ENCODE measurements at places on chromosomes 5 and 9.

- DNase-seq = no peak
These were observed 1.4 kb upstream of the GABRB2 start for GRCh38 chr5:161547738-161548486.

DNA sequence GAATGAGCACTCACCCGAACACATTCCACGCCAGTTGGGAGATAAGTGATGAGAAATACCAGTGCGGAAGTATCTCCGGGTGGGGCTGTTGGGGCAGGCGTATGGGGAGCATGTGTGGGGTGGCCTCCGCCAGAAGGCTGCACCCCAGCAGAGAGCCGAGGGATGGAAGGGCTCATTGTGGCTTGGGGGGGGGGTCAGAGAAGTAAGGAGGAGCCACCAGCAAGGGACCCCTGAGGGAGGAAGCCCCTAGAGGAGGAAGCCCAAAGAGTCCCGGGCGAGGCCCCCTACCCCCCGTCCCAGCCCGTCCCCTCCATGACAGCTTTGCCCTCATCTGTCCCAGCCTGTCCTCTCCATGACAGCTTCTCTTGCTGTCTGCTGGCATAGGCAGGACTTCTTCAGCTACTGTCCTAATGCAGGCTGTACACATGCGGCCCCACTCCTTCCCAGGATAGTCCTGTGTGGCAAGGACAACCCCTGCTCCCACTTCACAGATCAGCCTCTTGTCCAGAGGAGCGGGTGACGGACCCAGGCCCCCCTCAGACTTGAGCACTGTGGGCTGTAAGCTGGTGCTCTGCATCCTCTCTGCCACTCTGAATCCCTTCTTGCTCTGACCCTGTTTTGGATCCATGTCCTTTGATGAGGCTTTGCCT, 239.6 kb downstream of the CACNA1B start:
- DNase-seq = no peak

GRCh38 chr5:134110382-134110781, 4.1 kb upstream of the TCF7 start:
- DNase-seq = peak; percentile 47

GRCh38 chr5:41406424-41406823, 104.0 kb downstream of the PLCXD3 start:
- no peak for DNase-seq

GRCh38 chr5:54889826-54890225, 95.6 kb downstream of the ESM1 start:
- no peak for DNase-seq

DNA sequence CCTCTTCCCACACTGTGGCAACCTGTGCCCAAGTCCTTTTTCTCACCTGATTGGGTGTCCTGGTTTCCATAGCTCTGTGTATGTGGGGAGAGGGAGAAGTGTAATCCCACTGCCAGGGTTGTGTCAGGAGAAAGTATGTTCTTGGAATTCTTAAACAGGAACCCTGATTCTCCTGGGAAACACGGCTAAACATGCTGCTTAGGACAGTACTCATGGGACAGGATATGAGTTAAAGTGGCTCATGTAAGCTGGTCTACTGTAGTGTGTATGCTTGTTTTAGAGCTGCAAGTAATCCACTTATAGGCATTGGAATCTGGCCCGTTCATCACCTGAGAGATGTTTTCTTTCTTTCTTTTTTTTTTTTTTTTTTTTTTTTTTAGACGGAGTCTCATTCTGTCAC, 23.9 kb downstream of the ARHGEF28 start:
- no peak for DNase-seq

- DNase-seq = no peak
These were observed 21.5 kb upstream of the FCN1 start for GRCh38 chr9:134939080-134939733.

DNA sequence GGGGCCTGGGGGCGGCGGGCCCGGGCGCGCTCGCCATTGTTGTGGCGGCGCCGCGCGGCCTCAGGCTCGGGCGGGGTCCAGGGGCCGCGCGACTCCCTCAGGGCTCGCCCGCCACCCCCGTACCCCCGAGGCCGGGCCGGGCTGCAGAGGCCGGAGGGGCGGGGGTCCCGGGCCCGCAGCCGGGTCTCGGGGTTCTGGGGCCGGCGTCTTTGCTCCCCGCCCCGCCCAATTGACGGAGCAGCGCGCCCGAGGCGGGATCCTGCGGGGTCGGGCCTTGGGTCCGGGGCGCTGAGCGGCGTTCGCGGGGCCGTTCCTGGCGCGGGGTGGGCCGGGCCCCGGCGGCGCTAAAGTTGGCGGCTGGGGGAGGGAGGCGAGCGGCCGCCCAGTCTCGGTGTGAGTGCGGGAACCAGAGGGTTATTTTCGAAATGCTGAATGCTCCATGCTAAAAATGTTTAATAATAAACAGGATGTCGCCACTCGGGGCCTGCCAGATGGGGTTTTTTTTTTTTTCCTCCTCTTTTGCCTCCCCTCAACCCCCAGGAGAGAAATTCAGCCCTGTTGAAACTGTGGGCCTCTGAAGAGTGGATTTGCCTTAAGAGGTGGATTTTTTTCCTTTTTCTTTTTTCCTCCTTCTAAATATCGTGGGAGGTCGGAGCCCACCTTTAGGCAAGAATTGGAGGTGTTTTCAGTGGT, 724 bp downstream of the PRRC2B start:
- DNase-seq = peak; percentile 34

DNA sequence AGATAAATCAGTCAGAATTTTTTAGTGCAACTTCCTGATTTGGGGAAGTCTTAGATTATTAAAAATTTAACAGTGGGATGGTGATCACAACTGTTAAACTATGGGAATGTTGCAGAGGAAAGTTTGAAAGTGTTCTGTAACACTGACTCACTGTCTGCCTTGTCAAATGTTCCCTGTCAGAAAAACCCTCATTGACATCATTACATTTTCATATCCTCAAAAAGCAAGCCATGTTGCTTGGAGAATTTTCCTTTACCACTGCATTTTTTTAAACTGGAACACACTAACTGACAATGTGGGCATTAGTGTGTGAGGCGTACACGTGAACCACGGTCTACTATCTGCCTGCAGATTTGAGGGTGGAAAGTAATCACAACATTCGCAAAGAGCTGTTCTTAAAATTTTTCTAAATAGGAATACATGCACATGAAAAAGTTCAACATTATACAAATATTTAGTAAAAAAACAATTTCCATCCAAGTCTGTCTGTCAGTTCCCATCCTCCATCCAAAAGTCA, 28.6 kb upstream of the IL7R start:
- no peak for DNase-seq

DNA sequence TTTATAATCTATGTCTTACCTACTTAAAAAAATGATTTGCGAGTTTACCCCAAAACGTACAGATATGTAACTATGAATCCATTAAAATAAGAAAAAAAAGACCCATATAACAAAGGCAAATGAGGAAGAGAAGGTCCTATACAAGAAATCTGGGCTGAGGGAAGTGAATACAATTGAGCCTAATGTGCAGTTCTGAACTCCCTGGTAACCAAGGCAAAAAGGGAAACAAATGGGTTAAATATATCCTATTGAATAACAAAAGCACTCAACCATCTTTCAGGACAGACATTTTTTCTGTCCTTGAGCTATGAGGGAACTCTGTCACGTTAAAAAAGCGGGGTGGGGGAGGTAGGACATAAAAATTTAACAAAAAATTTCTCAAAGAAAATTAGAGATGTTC, 78.6 kb downstream of the PTPN3 start:
- DNase-seq = no peak

DNA sequence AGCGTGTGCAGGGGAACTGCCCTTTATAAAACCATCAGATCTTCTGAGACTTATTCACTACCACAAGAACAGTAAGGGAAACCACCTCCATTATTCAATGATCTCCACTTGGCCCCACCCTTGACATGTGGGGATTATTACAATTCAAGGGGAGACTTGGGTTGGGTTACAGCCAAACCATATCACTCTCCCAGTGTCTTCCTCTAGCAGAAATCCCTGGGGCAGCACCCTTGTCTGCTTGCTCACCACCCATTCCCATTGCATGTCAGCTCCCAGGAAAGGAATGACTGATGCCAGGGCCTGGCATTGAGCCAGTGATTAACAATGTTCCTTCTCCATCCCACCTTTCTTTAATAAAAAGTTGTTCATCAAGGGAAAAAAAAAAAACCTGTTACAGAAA, 199.0 kb downstream of the IRX1 start:
- no peak for DNase-seq

DNA sequence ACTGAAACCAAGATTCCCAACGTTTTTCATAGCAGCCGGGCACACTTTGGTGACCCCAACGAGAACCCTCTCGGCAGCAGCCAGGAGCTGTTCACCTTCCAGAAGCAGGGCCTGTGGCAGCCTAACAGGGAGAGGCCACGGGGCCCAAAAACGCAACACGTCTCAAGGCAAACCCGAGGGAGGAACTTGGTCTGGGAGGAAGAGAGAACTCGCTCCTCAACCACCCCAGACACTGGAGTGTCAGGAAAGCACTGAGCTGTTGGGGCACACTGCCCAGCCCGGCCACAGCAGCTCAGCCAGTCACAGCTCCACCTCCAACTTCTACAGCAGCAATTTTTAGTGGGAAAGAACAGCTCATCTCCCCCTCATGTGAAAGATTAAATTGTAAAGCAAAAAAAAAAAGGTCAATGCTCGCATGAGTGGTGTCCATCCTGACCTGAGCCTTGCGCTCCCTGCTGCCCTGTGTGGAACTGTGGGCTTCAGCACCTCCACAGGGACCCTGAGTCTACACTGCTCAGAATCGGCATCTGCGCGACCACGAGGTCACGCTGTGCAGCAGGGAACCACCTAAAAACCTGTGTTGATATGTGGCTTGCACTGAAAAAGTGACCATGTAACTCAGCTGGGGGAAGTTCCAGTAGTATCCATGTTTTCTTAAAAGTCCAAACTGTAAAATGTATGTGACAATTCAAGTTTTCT, 55.0 kb downstream of the IPPK start:
- DNase-seq = no peak

GRCh38 chr9:135242406-135242805, 154.9 kb downstream of the OLFM1 start:
- no peak for DNase-seq

DNA sequence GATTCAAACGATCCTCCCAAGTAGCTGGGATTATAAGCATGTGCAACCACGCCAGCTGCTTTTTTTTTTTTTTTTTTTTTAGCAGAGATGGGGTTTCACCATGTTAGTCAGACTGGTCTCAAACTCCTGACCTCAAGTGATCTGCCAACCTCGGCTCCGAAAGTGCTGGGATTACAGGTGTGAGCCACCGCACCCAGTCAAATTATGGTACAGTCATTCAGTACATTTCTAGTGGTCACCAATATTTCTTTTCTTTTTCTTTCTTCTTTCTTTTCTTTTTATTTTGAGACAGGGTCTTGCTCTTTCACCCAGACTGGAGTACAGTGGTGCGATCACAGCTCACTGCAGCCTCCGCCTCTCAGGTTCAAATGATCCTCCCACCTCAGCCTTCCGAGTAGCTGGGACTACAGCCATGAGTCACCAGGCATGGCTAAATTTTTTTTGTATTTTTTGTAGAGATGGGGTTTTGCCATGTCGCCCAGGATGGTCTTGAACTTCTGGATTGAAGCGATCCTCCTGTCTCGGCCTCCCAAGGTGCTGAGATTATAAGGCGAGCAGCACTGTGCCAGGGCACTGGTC, 25.4 kb upstream of the DCP2 start:
- DNase-seq = no peak

GRCh38 chr5:123700624-123701287, 188.8 kb downstream of the CSNK1G3 start:
- no peak for DNase-seq

DNA sequence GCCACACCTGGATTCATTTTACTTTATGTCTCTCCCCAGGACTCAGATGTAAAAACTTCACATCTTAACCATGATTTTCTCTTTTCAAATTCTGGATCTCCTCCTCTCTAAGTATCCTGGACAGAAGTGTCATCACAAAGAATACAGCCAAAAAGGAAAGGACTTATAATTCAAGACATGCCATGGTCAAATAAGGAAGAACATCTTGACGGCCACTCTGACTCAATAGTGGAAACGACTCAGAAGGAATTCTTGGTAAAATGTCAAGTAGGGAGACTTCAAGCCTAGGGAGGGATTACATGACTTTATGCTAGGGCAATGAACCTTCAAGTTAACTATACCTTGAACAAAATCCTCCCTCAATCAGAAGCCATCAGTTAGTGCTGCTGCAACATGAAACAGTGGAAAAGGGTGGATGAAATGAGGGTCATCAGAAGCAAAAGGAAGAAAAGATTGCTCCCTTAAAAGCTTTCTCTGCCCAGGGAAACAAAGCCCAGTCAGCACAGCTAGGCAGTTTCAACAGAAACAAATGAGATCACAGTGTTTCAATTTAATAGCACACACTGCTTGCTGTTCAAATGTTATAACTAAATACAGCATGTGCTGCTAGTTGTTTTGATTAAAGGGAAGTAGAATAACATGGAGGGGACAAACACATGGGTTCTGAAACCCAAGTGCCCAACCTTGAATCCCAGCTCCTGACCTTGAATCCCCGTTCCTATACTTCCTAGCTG, 101.4 kb downstream of the LPAR1 start:
- no peak for DNase-seq

DNA sequence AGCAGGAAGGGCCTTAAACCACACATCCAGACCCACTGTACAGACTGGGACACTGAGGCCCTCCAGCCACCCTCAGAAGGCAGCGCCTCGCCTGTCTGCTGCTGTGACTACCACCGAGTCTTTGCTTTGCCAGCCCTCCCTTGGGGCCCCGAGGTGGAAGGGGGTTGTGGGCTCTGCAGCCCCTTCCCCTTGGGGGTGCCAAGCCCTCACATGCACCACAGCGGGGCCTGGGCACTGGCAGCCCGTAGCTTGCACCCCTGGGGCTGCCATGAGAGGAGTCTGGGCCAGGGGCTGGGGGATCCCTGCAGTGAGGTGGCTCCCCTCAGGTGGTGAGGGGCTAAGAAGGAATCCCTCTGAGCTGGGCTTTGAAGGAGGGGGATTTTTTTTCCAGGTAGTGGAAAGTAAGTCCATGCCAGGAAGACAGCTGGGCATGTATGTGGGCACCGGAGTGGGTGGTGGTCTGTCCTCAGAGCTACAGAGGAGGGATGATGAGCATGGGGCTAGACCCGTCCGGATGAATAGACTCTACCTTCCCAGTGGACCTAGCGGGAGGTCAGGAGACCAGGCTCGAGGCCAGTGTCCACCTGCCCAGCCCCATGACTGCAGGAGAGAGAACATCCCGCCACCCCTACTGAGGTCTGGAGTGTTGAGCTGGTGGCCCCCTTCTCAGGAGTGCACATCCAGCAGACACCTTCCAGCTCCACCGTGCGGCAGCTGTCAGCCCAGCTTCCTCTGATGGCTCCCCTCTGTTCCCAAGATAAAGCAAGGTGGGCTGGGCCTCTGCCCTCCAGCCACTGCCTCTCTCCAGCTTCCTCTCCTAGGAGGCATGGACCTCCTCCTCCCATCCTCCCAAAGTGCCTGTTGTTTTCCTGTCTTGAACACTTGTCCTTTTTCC, 15.9 kb downstream of the FLT4 start:
- DNase-seq = no peak

GRCh38 chr9:81754245-81754644, 64.9 kb upstream of the TLE1 start:
- no peak for DNase-seq

- no peak for DNase-seq
These were observed 7.6 kb downstream of the ARPC5L start for GRCh38 chr9:124869466-124869985.

DNA sequence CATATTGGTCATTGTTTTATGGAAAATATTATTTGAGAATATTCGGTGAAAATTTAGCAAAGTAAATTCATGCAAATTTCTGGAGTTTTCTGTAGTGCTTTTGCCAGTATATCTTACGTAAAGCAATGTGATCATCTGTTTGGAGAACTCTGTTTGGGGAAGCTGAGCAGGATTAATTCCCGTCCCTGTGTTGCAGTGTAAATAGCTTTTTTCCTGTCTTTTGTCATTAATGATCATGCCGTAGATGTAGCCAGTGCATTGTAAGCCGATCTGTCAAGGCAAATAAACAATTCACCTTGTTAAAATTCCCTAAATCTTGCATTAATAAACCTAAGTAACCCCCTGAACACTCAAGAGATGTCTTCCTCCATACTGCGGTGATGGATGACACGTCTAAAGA, 39.2 kb downstream of the PPIC start:
- DNase-seq = no peak
